Stimulated activated CD8-positive, alpha-beta memory T cell treated with anti-CD3 and anti-CD28 coated beads, Interleukin-7, amount 100 ng/mL, for 48 hours (primary cell): ENCODE measurements at places on chromosomes 12 and 14.
A peak's percentile ranks its signal among the peaks of the same experiment; 100 is the strongest.

DNA sequence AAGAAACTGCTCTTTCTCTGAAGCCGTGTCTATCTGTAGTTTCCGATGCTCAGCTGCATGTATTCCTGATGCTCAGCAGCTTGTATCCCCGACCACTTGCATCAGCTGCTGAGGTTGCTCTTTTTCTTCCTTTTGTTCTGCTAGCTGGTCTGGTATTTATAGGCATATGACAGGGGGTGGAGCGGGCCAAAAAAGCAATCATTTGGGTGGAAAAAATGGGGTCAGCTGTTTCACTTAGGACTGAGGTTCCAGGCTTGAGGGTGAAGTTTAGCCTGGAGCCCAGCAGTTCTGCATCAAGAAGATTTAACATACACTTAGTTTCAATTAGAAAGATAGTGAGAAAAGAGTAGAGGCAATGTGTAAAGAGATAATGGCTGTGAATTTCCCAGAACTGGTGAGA lies 23.6 kb upstream of the AMN1 start:
- no peak for DNase-seq

GRCh38 chr12:52980650-52981423 lies 25.4 kb upstream of the EIF4B start:
- peak; percentile 71 for DNase-seq

DNA sequence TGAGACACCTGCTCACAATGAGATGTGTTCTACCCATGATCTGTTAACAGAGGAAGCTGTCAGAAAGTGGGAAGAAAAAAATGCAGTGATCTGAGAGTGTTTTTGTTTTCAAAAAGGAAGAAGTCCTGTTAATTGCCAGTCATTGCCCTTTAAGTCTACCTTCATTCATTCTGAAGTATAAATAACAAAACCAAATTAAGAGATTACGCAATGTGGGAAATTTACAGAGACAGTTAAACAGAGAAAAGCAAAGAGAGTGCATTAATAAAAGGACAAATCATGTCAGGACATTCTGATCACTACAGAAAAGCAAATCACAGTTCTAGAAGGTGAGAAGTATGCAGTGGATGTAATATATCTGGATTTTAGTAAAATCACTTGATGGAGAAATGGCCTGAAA lies 154.2 kb downstream of the NRXN3 start:
- no peak for DNase-seq

- DNase-seq = no peak
Measured at GRCh38 chr14:29587761-29588470, 339.7 kb downstream of the PRKD1 start.

GRCh38 chr14:55877942-55878341 lies 240.3 kb upstream of the PELI2 start:
- DNase-seq = no peak

- no peak for DNase-seq
Measured at GRCh38 chr12:32507942-32508320, 108.6 kb downstream of the FGD4 start.
